ENCODE measurements at places on chromosomes 16 and 17.
A peak's percentile ranks its signal among the peaks of the same experiment; 100 is the strongest.

GRCh38 chr17:36602924-36603384 is 1.6 kb downstream of the MRM1 start:
- DNase-seq, result peak; percentile 85

- no peak for DNase-seq
Observed at GRCh38 chr16:3849751-3850543, 30.6 kb downstream of the CREBBP start.

GRCh38 chr17:44607836-44608690 is 48.2 kb upstream of the MEIOC start:
- peak; percentile 95 for DNase-seq

DNA sequence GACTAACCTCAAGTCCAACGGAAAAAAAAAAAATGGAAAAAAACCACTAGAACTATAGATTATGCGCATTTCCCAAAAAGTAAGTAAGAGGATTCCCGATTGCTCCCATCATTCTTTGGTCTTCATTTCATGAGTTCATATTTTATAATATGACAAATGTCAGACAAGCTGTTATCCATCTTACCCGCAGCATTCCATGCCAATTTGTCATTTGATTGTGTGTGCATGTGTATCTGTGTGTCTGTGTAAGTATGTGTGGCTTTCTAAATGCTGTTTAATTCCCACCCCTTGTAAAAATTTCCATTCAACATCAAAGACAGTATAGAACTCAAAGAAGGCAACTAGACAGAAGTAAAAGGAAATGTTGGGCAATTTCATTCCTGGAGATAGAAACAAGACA is 434.1 kb downstream of the CDH11 start:
- DNase-seq, result no peak

GRCh38 chr17:50051082-50051576 is 4.8 kb upstream of the ITGA3 start:
- DNase-seq, result peak; percentile 67

DNA sequence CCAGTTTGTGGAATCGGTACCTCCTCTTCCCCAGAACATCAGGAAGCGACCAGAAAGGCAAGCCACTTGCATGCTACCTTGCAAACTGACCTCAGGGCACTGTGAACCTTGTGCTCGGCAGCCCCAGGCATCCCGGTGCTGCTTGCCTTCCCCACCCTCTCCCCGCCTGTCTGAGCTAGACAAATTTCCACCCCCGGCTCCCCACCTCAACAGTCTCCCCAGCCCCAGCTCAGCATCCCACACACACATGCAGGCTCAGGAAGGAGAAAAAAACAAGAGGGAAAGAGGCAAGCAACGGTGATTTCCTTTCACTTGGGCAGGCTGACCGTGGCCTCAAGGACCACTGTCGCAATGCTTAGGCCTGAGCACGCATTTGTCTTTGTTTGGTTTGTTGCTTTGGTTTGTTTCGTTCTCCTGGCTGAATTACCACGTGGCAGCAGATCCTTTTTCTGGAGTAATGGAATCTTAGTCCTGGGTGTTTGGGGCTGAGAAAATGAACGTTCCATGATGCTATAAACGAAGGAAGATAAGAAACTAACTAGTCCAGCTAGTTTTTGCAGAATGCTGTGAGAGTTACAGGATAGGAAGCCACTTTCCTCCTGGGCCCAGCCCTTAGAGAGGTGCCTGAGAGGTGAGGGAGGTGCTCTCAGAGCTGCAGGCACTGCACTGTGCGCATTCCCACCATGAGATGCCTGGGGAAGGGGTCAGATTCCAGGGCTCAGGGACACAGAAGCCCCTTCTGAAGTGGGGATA is 27.9 kb downstream of the SDK2 start:
- DNase-seq, result no peak

- DNase-seq, result peak; percentile 77
Observed at GRCh38 chr17:44636562-44636961, 19.7 kb upstream of the MEIOC start.
